Placental epithelial cell (primary cell): ENCODE measurements at places on chromosomes 13 and 19. TPM values are rescaled to one million over a fixed set of nuclear protein-coding genes. Genes with fewer than 3 reads are reported as not detected.

The EDDM13 gene
- total RNA-seq = not detected in 2 replicates

The ZNF534 gene
- not detected in 2 replicates for total RNA-seq

The NOVA2 gene
- not detected in 2 replicates for total RNA-seq

The FFAR3 gene
- not detected in 2 replicates for total RNA-seq

The PSG6 gene
- 0.43 TPM in 1 of 2 replicates, not detected in the other for total RNA-seq

The FFAR1 gene
- not detected in 2 replicates for total RNA-seq

The PPP1R13L gene
- 44.8 and 61.1 TPM in 2 replicates for total RNA-seq

The FFAR2 gene
- not detected in 2 replicates for total RNA-seq

The ERICH4 gene
- total RNA-seq = not detected in 2 replicates

The ADGRE2 gene
- total RNA-seq = 3.1 and 3.9 TPM in 2 replicates

The ZNF177 gene
- total RNA-seq = 0.87 and 1.2 TPM in 2 replicates

The GPR183 gene
- 0.11 TPM in 1 of 2 replicates, not detected in the other for total RNA-seq

The COX6B2 gene
- total RNA-seq = 0.11 and 0.79 TPM in 2 replicates

The CYP4F8 gene
- total RNA-seq = not detected in 2 replicates

The ZIC2 gene
- not detected in 2 replicates for total RNA-seq

The FXYD7 gene
- not detected in 2 replicates for total RNA-seq

The EID2B gene
- total RNA-seq = 1.1 and 1.2 TPM in 2 replicates

The SMG9 gene
- total RNA-seq = 17.5 and 27.1 TPM in 2 replicates

The PGLYRP2 gene
- total RNA-seq = not detected in 2 replicates

The TGFBR3L gene
- total RNA-seq = 0.98 and 1.2 TPM in 2 replicates

The TMEM259 gene
- total RNA-seq = 79.3 and 114 TPM in 2 replicates

The CLIP3 gene
- total RNA-seq = 6.3 and 13.0 TPM in 2 replicates

The PTH2 gene
- total RNA-seq = not detected in 2 replicates

The TDRD12 gene
- 1.6 and 2.6 TPM in 2 replicates for total RNA-seq

The C2CD4C gene
- total RNA-seq = under 0.01 TPM in 2 replicates

The ZNF491 gene
- 1.4 and 3.5 TPM in 2 replicates for total RNA-seq

The GJB2 gene
- not detected in 2 replicates for total RNA-seq

The RFX1 gene
- 5.1 and 5.3 TPM in 2 replicates for total RNA-seq
